Activated CD8-positive, alpha-beta T cell treated with anti-CD3 and anti-CD28 coated beads, Interleukin-2, amount 10 ng/mL, durations not matched to agents 7 days and 5 days (primary cell): ENCODE measurements at places on chromosomes 7 and 10. TPM values are rescaled to one million over a fixed set of nuclear protein-coding genes. Genes with fewer than 3 reads are reported as not detected.
A peak's percentile ranks its signal among the peaks of the same experiment; 100 is the strongest.

- DNase-seq, result no peak
Observed at GRCh38 chr10:86630079-86630478, 24.3 kb upstream of the OPN4 start.

GRCh38 chr10:130362308-130362761 lies 226.1 kb downstream of the GLRX3 start:
- DNase-seq, result no peak

GRCh38 chr10:76113952-76114351 lies 682.5 kb downstream of the LRMDA start:
- no peak for DNase-seq

Gene STRIP2
- total RNA-seq, result 6.6 TPM

DNA sequence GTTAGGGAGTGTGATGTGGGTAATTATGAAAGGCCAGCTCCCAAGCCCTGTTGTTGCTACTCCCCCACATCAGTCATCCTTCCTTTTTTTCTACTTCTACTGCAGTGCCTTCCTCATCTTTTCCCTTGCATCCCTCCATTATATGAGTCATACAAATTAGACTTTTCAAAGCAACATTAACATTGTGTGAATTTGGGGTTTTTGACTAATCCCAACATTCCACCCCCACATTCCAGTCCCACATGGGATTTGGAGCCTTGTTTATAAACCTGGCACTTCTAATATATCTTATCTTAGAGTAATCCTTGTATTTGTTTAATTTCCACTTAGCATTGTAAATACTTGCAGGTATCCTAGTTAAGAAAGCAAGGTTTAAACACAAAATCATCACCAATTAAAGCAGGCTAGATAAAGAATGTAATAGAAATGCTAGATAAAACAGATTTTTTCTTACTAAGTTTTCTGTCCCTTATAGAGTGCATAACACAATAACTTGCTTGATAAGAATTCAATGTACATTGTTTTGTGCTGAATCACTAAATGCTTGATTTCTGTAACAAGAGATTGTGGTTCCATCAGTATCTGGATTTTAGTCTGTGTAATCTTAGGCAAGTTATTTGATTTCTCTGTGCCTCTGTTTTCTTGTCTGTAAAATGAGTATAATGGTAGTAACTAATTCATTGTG lies 165.8 kb downstream of the CFTR start:
- DNase-seq, result no peak

DNA sequence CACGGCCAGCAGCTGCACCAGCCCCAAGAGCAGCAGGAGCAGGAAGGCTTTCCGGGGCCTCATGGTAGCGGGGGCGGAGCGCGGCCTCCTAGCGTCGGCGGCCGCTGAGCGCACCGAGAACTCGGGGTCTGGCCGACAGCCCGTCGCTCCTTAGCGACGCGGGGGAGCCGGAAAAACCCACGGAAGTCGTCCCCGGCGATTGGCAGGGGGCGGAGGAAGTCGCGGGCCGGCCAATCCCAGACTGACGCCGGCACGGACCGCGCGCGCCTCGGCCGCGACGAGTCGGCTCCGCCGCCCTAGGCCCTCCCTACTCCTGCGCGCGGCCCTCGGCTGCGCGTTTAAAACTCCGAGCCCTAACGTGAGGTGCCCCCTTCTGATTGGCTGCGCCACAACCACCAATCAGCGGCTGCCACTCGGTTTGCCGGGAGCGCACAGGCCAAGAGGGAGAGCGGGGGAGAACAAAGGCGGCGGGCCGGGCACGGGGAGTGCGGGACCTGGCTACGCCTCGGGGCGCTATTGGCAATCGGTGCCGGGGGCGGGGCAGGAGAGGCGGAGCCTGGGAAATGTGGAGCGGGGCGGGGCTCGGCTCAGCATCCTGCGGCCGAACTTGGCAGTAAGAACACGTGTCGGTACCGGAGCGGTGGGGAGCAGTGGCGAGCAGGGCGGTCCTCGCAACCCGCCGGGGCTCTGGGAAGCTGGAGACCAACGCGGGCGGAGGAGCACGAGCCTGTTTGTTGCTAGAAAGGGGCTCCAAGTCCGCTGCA lies at the start of gene PDIA4:
Gene PDIA4 (minus strand): TSS at position 160 of the 764 bp plus-strand sequence. CDS start 97 bp downstream, at position 63.
- DNase-seq, result peak; percentile 100

GRCh38 chr7:23349484-23350157 lies 50.5 kb downstream of the MALSU1 start:
- no peak for DNase-seq

- DNase-seq, result no peak
Observed at GRCh38 chr10:132237871-132238270, 51.1 kb downstream of the DPYSL4 start.

Gene GNG11
- not detected for total RNA-seq

DNA sequence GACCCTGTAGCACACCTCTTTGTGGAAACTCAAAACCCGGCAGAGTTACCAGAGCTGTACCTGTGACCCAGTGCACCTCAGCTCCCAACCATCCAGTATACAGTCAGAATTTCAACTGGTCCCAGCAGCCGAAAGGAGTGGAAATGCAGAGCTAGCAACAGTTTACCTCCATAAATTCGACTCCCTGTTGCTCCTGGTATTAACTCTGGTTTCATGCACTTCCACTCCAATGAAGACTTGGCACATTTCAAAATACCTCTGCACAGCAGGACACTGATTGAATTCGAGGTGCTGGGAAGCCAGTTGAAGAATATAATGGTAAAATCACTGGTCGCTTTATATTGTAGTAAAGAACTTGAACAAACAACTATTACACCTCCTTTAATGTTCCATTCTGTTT lies 17.9 kb upstream of the TIAL1 start:
- DNase-seq, result no peak

- DNase-seq, result no peak
Observed at GRCh38 chr10:124721330-124722045, 22.7 kb downstream of the FAM53B start.

DNA sequence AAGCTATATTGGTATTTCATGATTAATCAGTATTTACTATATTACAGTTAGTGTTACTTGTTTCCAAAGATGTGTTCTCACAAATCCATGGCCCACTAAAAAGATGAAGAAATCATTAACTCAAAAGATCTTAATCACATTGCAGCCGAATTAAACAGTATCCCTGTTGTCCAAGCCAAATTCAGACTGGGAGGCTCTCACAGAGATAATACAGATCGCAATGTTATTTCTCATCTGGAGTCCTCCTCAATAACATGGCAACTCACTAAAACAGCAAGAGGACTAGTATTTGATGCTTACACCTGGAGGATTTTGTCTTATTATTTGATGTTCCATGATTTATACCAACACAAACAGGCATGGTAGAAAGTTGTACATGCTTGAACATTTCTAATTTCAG lies 23.4 kb downstream of the CYP51A1 start:
- no peak for DNase-seq

Gene ANKRD1
- not detected for total RNA-seq

- peak; percentile 36 for DNase-seq
Observed at GRCh38 chr10:60944058-60944909, at the start of gene RHOBTB1. Gene RHOBTB1 (minus strand): TSS chr10:60944185. CDS start chr10:60911542, 32,643 bp downstream.

GRCh38 chr10:17075533-17076359 lies 53.9 kb downstream of the CUBN start:
- no peak for DNase-seq

DNA sequence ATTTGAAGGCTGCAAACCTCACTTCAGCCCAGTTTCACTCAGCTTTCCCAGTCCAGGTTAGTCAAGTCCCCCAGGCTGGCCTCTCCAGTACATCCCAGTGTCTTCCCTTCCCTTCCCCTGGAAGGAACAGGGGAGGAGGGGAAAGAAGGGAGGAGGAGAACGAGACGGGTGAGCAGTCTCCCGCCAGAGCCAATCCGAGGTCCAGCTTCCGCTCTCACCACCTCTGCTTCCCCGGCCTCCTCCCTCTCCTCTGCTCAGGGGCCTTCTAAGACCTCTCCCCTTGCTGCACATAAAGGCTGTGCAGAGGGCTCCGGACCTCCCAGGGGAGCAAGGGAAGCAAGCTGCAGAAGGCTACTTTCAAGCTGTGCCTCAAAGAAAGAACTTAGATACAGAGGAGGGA lies 4.1 kb downstream of the ATG9B start:
- no peak for DNase-seq

DNA sequence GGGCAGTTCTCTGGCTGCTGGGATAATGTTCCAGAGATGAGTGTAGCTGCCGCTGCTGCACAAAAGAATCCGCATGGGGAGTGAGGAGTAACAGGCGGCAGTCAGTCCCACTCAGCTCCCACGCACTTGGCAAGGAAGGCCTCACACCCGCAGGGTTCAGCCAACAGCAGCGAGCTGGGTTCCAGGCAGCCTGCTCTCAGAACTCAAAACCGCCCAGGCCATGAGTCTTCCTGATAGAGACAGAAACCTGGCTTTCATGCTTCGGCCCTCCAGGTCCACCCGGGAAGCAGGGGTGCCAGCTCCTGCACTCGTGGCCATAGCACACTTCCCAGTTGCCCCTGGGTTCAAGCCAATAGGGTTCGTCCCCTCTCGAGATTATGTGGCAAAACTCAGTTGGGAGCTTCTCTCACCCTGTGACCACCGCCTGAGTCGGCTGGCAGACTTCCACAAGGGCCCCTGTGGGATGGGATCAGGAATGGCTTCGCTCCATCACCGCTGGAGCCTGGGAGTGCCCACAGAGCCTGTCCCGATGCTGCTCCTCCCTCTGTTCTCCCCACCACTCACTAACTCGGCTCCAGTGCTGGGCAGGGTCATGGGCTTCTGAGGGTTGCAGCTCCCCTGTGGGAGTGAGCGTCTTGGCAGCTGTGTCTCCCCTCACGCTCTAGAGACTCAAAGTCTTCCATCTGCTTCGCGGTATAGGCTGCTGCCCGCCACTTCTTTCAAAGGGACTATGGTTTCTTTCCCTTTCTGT lies 20.6 kb downstream of the CLRN3 start:
- DNase-seq, result no peak

DNA sequence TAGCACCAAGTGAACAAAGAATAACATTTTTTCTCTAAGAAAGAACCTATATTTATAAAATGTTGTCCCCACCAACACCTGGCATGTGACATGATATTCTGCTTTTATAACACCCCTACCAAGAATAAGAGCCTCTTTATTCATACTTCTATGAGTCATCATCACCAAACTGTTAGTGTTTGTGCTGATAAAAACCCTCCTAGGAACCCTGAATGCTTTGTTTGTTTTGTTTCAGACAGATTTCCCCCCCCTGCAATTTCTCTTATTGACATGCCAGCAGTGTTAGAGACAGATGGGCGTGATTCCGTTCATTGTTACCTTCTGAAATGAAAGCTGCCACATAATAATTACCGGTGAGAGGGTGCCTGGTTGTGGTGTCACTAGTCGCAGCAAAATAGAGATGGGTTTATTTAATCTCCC lies 651.1 kb downstream of the SORCS1 start:
- DNase-seq, result no peak

- no peak for DNase-seq
Observed at GRCh38 chr7:7235347-7235746, 53.0 kb downstream of the C1GALT1 start.

DNA sequence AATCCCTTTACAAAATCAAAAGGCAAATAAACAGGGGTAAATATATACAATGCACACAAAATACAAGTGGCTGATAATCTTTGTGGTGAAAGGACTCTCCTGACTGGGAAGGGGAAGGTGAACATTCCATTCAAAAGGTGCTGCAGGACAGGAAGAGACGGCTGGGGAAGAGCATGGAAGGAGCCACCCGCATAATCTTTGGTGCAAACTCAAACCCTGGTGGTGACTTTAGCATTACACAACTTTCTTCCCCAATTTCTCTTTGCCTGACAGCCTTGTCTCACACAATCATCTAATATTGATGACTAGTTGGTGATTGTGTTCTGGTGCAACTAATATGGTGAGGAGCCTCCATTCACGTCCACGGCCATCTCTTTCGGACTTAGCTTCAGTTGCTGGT lies 117.0 kb upstream of the EGFR start:
- DNase-seq, result no peak

DNA sequence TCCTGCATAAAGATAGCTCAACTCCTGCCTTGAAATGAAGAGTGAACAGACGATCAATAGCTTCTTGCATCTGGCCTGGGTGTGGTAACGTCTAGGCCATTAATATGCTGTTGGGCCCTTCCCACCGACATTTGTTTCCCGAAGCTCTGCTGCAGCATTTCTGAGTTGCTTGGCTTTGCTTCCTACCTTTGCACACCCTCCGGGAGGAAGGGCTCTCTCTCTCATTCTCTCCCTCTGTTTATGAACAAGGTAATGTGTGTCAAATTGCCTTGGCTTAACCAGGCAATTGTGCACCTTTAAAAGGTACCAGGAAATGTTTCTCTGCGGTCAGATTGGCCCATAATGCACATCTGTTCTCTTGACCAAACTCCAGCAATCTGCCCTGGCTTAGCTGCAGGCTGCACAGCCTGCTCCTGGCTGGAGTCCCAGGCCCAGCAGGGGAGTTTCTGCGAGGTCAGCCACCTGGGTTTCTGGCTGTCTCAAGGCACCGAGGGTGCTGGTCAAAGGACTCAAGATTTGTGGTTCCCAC lies 223.7 kb downstream of the SNX10 start:
- no peak for DNase-seq

DNA sequence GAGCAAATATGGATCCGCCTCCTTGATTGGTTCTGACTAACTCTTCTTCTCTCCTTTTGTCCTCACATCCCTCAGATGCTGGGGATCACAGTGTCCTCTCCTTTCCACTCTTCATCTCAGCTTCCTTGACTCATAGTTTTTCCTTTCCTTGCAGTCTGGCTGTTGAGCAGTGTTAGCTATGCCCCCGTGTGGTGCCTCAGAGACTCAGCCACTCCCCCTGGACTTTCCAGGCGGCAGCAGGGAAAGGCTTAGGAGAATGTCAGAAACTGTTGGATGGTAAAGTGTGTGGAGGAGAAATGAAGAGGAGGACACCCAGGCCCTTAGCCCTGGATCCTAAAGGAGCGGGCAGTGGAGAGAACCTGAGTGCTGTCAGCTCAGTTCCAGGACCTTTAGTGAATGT lies 267.5 kb downstream of the CELF2 start:
- no peak for DNase-seq
